ENCODE measurements at places on chromosomes 11 and 22. TPM values are rescaled to one million over a fixed set of nuclear protein-coding genes. Genes with fewer than 3 reads are reported as not detected.

DNA sequence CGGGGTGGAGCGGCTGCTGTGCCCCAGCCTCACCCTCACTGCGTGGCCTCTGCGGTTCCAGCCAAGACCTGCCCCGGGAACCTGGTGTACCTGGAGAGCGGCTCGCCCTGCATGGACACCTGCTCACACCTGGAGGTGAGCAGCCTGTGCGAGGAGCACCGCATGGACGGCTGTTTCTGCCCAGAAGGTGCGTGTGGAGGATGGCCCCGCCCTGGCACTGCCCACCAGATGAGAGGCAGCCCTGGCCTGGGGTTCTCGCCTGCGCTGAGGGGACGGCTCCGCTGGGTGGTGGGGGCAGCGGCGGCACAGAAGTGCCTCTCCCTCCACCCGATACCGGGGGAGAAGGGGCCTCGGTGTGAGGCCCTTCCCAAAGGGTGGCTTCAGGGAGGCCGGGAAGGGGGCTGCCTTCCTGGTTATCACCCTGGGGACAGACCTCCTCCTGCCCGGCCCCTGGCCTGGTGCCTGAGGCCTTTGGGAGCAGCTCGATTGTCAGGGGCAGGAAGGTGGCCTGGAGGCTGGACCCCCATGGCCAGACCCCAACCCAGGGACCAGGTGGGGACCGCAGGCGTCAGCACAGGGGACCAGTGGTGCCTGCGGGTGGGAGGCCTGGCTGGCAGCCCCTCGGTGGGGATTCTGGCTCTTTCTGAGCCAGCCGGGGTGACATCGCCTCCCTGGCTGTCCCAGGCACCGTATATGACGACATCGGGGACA lies 7.1 kb downstream of the MUC2 start:
- no peak overlapping the region for H3K27ac ChIP-seq
- no peak for DNase-seq
- H3K4me3 ChIP-seq = no peak overlapping the region
- no peaks in the 10 kb centered on the region for H3K4me1 ChIP-seq

- no peak overlapping the region for H3K4me3 ChIP-seq
- H3K36me3 ChIP-seq = no peaks in the 10 kb centered on the region
- H3K27ac ChIP-seq = no peak overlapping the region
- no peaks in the 10 kb centered on the region for H3K4me1 ChIP-seq
Measured at GRCh38 chr22:33889748-33890147, 30.5 kb downstream of the LARGE1 start.

- no peak overlapping the region for H3K4me3 ChIP-seq
- no peaks in the 10 kb centered on the region for H3K27me3 ChIP-seq
- H3K4me1 ChIP-seq = no peaks in the 10 kb centered on the region
Measured at GRCh38 chr22:48868554-48868953, 959.1 kb downstream of the BRD1 start.

DNA sequence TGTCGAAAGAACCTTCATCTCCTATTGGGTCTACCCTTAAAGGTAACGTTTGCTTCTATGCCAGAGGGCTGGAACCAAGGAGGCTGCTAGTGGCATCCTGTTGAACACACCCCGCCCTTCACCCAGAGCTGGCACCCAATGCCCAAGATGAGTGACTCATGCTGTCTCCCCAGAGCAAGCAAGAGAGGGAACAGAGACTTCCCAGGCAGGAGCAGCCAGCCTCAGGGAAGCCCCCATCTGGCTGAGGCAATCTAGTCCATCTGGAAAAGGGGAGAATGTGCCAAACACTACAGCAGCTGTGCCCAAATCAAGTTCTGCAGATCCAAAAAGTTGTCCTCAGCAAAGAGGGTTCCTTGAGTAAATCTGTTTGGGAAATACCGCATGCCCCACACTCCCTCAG lies 91.9 kb upstream of the TP53I11 start:
- H3K4me1 ChIP-seq = no peaks in the 10 kb centered on the region
- H3K27me3 ChIP-seq = no peaks in the 10 kb centered on the region
- no peaks in the 10 kb centered on the region for H3K36me3 ChIP-seq

- DNase-seq = no peak
- H3K4me3 ChIP-seq = no peak overlapping the region
- no peaks in the 10 kb centered on the region for H3K27me3 ChIP-seq
- H3K27ac ChIP-seq = no peak overlapping the region
- no peaks in the 10 kb centered on the region for H3K4me1 ChIP-seq
Measured at GRCh38 chr11:112013497-112014164, 11.6 kb upstream of the DLAT start.

GRCh38 chr22:38963872-38964271 lies 6.5 kb downstream of the APOBEC3A start:
- H3K27ac ChIP-seq = no peak overlapping the region
- H3K4me1 ChIP-seq = no peaks in the 10 kb centered on the region
- H3K36me3 ChIP-seq = no peaks in the 10 kb centered on the region
- no peak overlapping the region for H3K4me3 ChIP-seq
- H3K27me3 ChIP-seq = peaks cover 2% of the 10 kb centered on the region

- no peaks in the 10 kb centered on the region for H3K27me3 ChIP-seq
- H3K27ac ChIP-seq = no peak overlapping the region
- peak overlapping the region; percentile 58 for H3K4me3 ChIP-seq
- H3K36me3 ChIP-seq = no peaks in the 10 kb centered on the region
Measured at GRCh38 chr22:23220485-23221350, 40.4 kb downstream of the BCR start.

DNA sequence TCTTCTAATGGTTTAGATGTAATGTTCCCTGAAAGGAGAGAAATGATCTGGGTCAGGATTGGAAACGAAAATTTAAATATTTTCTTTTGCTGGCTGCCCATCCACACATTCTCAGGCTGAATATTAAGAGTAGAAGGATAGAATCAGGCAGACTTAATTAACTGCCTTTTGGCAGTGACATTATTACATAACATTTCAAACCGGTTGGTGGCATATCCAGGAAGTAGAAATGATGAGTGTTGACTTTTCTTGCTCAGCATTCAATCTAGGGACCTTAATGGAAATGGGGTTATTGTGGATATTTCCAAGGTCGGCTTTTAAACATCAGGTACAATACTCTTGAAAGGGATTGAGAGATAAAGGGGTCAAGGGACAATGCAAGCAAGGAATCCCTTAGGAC lies 677.4 kb upstream of the ARHGAP42 start:
- no peaks in the 10 kb centered on the region for H3K27me3 ChIP-seq
- H3K36me3 ChIP-seq = no peaks in the 10 kb centered on the region
- no peak overlapping the region for H3K4me3 ChIP-seq
- no peak overlapping the region for H3K27ac ChIP-seq

DNA sequence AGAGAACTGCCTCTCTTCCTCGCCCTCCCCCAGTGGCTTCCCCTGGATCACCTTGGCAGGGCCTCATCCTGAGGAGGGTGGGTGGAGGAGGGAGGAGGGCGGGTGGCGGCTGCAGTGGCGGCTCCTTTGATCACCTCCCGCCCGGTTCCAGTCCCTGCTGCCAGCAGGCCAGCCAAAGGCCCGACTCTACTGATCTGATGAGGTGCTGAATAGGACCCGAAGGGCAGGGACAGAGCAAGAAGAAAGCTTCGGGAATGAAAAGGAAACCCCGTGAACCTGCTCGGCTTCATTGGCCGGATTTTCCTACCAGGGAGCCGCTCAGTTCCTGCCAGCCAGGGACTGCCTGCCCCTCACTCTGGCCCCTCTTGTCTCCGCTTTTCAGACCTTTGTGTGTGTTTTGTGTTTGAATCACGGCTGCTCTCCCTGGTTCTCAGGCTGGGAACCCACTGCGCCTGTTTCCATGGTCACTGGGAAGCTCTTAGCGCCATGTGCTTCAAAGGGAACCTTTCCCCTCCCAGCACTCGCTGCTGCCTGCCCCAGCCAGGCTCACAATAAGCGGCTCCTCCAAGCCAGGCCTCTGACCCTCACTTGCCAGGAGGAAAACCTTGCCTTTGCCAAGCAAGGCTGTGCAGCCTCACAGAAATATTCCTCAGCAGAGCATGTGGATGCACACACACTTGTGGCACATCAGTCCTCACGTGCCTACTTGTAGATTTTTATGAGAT lies 56.8 kb downstream of the C22orf31 start:
- H3K36me3 ChIP-seq = no peaks in the 10 kb centered on the region
- no peak for DNase-seq
- H3K4me1 ChIP-seq = peaks cover 11% of the 10 kb centered on the region

- no peaks in the 10 kb centered on the region for H3K27me3 ChIP-seq
- peaks cover 31% of the 10 kb centered on the region for H3K4me1 ChIP-seq
Measured at GRCh38 chr22:40244586-40244985, 66.9 kb downstream of the TNRC6B start.

- no peak overlapping the region for H3K27ac ChIP-seq
- H3K4me1 ChIP-seq = no peaks in the 10 kb centered on the region
- DNase-seq = no peak
- H3K36me3 ChIP-seq = no peaks in the 10 kb centered on the region
Measured at GRCh38 chr11:95668131-95668530, 121.5 kb downstream of the FAM76B start.

DNA sequence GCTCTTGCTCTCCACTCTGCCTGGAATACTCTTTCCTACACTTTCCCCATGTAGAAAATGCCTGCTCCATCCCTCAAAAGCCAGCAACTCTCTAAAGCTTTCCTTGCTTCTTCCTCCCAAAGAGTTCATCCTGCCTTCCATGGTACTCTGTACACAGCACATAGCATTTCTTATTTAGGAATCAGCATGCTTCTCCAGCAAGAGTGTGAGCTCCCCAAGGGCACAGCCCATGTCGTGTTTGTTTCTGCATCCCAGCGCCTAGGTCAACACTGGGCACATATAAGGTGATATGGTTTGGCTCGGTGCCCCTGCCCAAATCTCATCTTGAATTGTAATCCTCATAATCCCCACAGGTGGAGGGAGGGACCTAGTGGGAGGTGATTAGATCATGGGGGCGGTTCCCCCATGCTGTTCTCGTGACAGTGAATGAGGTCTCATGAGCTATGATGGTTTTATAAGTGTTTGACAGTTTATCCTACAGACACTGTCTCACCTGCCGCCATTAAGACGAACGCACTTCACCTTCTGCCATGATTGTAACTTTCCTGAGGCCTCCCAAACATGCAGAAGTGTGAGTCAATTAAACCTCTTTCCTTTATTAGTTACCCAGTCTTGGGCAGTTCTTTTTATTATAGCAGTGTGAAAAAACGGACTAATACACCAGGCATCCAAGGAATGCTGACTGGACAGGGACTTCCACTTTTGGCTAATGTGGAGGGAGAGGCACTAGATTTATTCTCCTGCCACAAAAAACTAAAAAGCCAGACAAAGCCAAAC lies 8.2 kb downstream of the VPS37C start:
- no peaks in the 10 kb centered on the region for H3K27me3 ChIP-seq
- no peaks in the 10 kb centered on the region for H3K36me3 ChIP-seq
- no peak for DNase-seq
- H3K4me3 ChIP-seq = no peak overlapping the region

GRCh38 chr11:61567286-61568061 lies 13.4 kb downstream of the SYT7 start:
- no peaks in the 10 kb centered on the region for H3K36me3 ChIP-seq
- H3K27me3 ChIP-seq = peaks cover 41% of the 10 kb centered on the region
- H3K4me3 ChIP-seq = no peak overlapping the region
- H3K4me1 ChIP-seq = no peaks in the 10 kb centered on the region
- no peak overlapping the region for H3K27ac ChIP-seq

DNA sequence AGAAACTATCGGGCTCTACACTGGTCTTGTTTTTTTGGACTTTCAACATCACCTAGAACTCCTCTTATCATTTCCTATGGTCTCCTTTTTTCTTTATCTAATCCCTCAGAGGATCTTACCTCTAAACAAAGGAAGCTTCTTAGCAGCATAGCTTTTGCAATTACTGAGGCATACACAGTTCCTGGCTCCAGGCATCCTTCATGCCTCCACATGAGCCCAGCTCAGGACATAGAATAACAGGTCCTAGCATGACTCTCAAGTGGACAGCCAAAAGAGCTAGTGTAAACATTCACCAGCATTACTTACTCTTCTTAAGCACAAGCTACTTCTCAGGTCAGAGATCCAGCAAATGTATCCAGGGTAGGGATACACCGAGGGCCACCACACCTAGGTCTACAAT lies 17.1 kb downstream of the CFAP300 start:
- no peak overlapping the region for H3K27ac ChIP-seq
- no peak overlapping the region for H3K4me3 ChIP-seq
- no peaks in the 10 kb centered on the region for H3K27me3 ChIP-seq
- H3K36me3 ChIP-seq = no peaks in the 10 kb centered on the region

GRCh38 chr22:48846200-48846599 lies 981.5 kb downstream of the BRD1 start:
- H3K27ac ChIP-seq = no peak overlapping the region
- H3K27me3 ChIP-seq = no peaks in the 10 kb centered on the region
- no peaks in the 10 kb centered on the region for H3K36me3 ChIP-seq
- H3K4me1 ChIP-seq = no peaks in the 10 kb centered on the region

- no peak overlapping the region for H3K27ac ChIP-seq
- H3K27me3 ChIP-seq = no peaks in the 10 kb centered on the region
- no peaks in the 10 kb centered on the region for H3K36me3 ChIP-seq
- H3K4me1 ChIP-seq = no peaks in the 10 kb centered on the region
- no peak overlapping the region for H3K4me3 ChIP-seq
Measured at GRCh38 chr11:27965559-27965958, 142.4 kb downstream of the KIF18A start.

DNA sequence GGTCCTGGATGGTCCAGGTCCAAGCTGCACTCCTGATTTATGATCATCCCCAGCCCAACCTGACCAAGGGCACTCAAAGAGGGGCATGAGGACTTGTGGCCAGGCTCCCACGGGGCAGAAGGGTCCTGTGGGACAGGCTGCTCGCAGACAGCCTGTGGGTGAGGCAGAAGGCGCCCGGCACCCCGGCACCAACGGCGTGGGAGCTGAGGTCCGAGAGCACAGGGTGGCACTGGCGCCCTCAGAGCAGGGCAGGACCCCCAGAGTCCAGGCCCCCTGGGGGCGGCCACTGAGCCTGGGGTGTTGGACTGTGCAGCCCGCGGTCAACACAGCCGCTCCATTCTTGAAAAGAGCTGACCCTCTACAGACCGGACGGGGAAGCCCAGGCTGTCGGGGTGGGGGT lies 3.3 kb downstream of the IL17REL start:
- no peak overlapping the region for H3K4me3 ChIP-seq
- peaks cover 55% of the 10 kb centered on the region for H3K27me3 ChIP-seq
- no peak for DNase-seq
- no peak overlapping the region for H3K27ac ChIP-seq
- H3K36me3 ChIP-seq = no peaks in the 10 kb centered on the region

DNA sequence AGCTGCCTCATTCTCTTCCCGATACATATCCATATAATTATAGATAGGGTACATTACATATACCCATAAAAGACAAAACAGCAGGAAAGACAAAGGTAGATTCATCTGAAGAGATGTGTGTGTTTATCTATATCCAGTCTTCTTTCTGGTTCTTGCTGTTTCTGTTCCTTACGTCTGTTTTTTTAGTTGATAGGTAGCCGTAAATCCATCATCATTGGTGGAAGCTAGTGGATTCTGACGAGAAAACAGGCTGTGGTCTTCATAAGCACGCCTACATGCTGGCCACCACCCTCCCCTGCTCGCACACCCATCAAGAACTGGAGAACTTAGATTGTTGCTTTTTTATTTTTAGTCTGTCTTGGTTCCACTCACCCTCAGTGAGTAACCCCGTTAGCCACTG lies 51.6 kb downstream of the ARFGAP2 start:
- no peak for DNase-seq
- no peaks in the 10 kb centered on the region for H3K36me3 ChIP-seq
- no peaks in the 10 kb centered on the region for H3K27me3 ChIP-seq
- no peak overlapping the region for H3K27ac ChIP-seq
- H3K4me3 ChIP-seq = no peak overlapping the region

- no peak for DNase-seq
- H3K27me3 ChIP-seq = no peaks in the 10 kb centered on the region
- no peak overlapping the region for H3K27ac ChIP-seq
- H3K4me3 ChIP-seq = no peak overlapping the region
Measured at GRCh38 chr22:32119568-32120235, 39.4 kb downstream of the C22orf42 start.

- H3K36me3 ChIP-seq = no peaks in the 10 kb centered on the region
- H3K27me3 ChIP-seq = peaks cover 84% of the 10 kb centered on the region
- peaks cover 41% of the 10 kb centered on the region for H3K4me1 ChIP-seq
- peak overlapping the region; percentile 11 for H3K4me3 ChIP-seq
- H3K27ac ChIP-seq = no peak overlapping the region
- no peak for DNase-seq
Measured at GRCh38 chr11:128686745-128687177, 7.1 kb upstream of the FLI1 start.

OR1S2 gene
- 0.07 TPM for polyA plus RNA-seq

RASD2 gene
- polyA plus RNA-seq = 1.0 TPM

Measured in thymus (tissue), 14 donors.